ENCODE measurements at places on chromosomes 12 and 14.

GRCh38 chr14:89955022-89955744 is 544 bp upstream of the TDP1 start:
- DNase-seq = no peak

DNA sequence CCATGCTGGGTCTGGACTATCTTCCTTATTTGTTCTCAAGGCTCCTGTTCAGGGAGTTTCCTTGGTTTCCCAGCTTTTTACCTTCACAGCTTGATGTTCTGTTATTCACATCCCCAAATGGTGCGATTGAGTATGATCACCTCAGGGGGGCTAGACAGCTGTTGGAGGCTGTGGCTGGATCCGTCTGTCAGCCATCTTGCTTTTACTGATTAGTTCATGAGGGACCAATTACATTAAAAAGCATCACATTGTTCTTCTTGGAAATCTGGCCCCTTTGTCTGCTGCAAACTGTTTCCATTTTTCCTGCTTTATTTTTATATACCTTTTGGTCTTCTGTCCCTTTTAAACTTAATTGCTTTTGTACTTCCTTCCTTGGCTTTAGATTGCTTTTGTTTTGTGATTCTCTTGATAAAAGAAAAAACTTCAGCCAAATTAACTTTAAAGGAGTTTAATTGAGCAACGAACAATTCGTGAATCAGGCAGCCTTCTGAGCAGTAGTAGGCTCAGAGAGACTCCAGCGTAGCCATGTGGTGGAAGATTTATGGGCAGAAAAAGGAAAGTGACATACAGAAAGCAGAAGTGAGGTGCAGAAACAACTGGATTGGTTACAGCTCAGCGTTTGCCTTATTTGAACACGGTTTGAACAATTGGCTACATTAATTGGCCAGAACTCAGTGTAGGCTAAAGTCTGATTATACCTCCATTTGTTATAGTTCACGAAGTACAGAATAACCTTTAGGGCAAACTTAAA is 208.7 kb downstream of the AEBP2 start:
- no peak for DNase-seq

GRCh38 chr12:27614866-27615265 is 81.4 kb upstream of the REP15 start:
- no peak for DNase-seq

DNA sequence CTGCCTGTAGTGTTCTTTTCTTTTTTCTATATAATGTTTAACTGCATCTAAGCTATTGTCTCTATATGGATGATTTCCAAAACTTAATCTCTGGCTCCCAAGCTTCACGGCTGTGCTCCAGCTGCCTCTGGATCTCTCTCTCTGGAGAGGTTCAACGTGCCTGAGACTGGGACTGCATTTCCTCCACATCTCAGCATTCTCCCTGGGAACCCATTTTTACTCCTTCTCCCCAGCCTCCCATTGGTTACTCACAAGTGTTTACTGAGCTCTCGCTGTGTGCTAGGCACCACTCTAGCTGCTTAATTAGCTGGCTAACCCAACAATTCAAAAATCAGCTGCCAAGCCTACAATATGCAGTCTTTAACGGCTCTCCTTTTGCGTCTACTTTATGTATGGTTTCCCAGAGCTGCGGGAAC is 34.7 kb downstream of the FBXL14 start:
- no peak for DNase-seq
